Fibroblast of skin of scalp (primary cell): ENCODE measurements at places on chromosomes 13 and 19.

- DNase-seq: no peak
Measured at GRCh38 chr13:26837102-26837501, 76.5 kb upstream of the GPR12 start.

DNA sequence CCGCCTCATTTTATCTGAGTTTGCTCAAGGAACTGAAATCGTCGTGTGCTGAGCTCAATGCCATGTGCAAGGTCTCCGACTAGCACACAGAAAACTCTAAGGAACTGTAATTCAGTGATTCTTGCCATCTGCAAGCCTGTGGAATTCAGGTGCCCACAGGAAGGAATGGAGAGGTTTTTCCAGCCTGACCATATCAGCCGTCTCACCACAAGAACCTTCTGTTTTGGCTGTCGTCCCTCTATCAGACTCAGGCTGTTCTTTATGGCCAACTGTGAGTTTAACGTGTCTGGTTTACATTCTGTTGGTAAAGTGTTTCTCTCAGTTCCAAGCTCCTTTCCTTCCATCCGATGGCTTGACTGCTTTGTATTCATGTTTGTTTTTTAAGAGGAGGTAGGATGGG lies 293.5 kb downstream of the SPRY2 start:
- peak; percentile 46 for DNase-seq

- DNase-seq: peak; percentile 29
Measured at GRCh38 chr19:35975608-35976214, 19.3 kb upstream of the SDHAF1 start.

- DNase-seq: no peak
Measured at GRCh38 chr19:57273014-57273413, 7.3 kb upstream of the ZNF460 start.

- no peak for DNase-seq
Measured at GRCh38 chr13:76489274-76489673, 396.9 kb downstream of the KCTD12 start.

- no peak for DNase-seq
Measured at GRCh38 chr13:61696676-61697075, 281.0 kb upstream of the PCDH20 start.
